LoVo (cell line): ENCODE measurements at places on chromosomes 7 and 10.

DNA sequence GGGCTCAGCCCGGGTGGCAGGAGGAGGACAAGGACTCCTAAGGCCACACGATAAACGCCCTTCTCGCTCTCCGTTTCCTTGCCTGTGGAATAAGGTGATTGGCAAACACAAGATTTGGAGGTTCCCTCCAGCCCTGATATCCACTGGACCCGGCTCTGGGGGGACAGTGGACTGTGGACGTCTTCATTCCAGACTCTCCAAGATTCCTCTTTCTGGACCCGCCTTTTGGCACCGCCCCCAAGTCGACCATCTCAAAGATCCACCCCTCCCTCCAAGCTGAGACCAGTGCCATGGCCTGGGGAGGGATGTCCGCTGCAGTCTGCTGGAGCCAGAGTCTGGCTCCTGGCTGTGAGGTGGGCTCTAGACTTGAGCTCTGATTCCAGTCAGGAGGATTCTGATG, 23.6 kb downstream of the ZNF783 start:
- peak; percentile 38 for DNase-seq

DNA sequence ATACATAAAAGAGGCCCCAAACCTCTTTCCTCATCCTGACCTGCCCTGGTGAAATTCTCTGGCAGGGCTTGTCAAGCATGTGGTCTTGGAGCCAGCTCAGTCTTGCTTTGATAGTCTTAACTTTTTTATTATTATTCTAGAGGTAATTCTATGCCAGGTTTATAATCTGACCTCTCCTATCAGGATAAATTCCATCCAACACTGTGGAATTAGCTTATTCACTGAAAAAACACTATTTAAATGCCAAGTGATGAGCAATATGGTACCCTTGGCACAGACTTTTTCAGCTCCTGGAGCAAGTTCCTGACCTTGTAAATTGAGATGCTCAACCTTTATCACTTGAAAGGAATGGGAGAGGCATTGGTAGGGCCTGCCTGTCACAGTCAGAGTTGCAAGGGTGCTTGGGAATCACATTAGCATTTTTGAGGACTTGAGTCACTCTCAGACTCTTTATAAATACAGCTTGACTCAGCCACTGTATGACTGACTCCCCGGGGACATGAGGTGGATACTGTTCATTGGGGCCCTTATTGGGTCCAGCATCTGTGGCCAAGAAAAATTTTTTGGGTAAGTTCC, at the start of gene CPA4:
Gene CPA4 (plus strand): TSS at position 480 of the 576 bp plus-strand sequence. CDS start 20 bp downstream, at position 500.
- peak; percentile 73 for DNase-seq

- DNase-seq: no peak
Measured at GRCh38 chr7:129055861-129056464, 1.1 kb upstream of the TNPO3 start.

DNA sequence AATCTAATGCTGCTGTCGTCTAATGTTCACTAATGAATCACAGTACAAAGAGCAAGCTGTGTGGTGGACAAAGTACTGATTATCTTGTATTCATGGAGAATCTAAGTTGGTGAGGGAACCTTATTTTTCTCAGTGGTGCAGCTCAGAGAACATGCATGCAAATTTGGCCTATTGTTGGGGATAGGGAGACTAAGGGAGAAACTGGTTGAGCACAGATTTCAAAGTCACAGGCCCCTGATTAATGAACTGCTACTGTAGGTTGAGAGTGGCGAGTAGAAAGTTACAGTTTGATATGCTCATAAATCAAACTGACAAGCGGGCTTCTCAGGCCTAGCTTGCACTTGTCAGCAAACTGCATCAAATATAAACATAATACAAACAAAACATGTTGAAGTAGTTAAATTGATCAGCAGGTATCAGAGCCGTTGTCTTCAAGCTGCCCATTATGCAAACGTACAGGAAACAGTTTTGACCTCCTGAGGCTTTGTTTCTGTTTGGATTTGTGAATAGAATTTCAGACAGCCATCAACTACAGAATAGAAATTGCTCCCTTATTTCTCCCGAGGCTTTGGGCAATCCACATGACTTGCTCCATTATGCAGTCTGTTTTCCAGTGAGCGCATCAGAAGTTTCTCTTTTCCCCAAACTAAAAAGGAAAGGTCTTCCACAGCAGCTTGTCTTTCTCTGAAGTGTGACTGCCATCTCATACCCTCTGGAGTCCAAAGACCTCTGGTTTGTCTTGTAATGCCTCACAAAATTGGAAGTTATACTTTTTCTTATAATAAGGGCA, 215.8 kb downstream of the FOXP2 start:
- DNase-seq: no peak
